ENCODE measurements at places on chromosomes 13 and 19.
A peak's percentile ranks its signal among the peaks of the same experiment; 100 is the strongest.

DNA sequence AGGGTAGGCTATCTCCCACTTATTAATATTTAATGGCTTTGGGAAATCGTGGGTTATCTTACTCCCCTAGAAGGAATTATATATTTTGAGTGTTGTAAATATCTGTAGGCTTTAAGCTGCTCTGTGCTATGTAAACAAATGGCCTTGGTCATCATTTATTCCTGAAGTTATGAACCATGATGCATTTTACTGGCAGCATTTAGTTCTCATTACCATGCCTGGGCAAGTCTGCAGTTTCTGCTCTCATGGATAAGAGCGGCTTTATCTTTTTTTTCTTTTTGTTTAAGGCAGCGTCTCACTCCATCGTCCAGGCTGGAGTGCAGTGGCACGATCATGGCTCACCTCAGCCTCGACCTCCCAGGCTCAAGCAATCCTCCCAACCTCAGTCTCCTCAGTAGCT lies 156.1 kb downstream of the IRS2 start:
- no peak for DNase-seq

GRCh38 chr13:57874530-57874929 lies 243.0 kb downstream of the PCDH17 start:
- no peak for DNase-seq

GRCh38 chr19:35278578-35279284 lies 3.6 kb upstream of the HAMP start:
- no peak for DNase-seq

DNA sequence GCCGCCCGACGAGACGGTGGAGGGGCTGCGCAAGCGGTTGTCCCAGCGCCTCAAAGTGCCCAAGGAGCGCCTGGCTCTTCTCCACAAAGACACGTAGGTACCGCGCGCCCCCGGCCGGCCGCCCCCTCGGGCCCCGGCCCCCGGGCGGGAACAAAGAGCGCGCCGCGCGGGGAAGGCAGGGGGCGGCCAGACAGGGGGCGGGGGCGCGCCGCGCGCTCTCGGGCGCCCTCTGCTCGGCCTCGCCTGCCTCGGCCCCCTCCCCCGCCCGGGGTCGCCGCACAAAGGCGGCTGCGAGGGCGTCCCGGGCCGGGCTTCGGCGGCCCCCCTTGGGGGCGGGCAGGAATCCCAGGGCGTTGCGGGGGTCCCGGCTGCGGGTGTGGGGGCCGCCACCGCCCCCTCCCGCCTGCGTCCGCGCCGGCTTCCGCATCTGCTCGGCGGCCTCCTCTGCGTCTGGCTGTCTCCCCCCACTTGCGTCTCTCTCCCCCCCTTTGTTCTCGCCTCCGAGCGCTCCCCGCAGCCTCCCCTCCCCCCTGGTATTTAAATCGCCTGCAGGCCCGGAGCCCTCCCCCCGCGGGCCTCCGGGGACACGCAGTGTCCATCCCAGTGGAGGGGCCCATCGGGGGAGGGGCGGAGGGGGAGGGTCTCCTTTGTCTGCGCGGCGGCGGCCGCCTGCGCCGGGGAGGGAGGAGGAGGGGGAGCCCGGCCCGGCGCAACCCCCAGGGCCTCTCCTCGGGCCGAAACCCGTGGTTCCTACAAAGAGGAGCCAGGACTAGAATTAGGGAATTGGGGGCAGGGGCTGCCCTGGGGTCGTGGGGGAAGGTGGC lies 2.3 kb downstream of the MIDN start:
- no peak for DNase-seq

DNA sequence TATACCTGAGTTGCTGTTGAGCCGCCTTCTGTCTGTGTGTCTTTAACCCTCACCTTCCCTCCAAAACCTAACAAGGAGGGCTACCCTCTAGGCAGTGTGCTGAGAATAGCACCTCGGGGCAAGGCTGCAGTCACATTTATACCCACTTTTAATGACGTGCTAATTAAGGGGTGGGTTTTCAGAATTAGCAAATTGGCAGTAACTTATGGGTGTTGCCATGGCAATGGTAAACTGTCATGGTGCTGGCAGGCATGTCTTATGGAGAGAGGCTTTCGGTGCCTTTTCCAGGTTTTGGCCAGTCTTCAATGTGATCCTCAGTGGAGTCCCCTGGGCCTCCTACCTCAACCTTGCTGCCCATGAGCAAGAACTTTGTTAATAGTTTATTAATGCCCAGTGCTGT lies 1.2 kb upstream of the PNMA8A start:
- no peak for DNase-seq

DNA sequence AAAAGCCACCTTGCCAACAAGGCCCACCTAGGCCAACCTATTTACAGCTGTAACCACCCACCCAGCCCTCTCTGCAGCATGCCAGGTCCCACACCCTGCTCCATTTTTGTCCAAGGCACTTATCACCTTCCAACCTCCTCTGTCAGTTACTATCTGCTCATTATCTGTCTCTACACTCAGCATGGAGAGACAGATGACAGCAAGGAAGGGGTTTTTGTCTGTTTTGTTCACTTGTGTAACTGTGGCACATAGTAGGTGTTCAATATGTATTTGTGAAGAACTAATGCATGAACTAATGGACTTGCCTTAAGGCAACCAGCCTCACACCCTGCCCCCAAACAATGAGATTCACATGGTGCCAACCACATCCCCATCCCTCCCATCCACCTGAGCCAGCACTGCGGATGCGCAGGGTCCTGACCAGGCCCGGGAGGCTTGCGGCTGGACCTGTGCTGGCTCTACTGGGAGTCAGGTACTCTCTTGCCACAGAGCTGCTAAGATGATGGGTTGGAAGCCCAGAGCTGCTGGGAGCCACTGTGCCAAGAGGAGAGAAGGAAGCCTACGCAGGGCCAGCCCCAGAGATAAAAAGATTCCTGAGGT lies 17.3 kb downstream of the DEDD2 start:
- no peak for DNase-seq

GRCh38 chr13:74987124-74987690 lies 494.8 kb downstream of the TBC1D4 start:
- DNase-seq: no peak

- no peak for DNase-seq
These were observed 12.8 kb upstream of the SELENOW start for GRCh38 chr19:47765523-47766358.

DNA sequence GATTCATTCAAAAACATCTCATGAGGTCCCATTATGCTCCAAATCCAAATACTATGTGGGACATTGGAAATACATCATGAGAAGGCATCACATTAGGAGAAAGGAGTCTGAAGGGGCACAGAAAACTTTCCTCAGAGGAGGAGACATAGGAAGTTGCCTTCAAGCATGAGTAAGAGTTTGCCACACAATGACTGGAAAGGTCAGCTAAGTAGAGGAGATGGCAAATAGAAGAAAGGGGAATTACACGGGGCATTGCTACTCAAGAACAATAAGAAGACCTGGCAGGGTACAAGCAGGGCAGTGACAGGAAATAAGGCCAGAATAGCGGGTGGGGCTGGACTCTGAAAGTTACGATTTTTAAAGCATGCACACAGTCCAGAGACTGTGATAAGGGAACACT lies 231.6 kb downstream of the SPRY2 start:
- no peak for DNase-seq

DNA sequence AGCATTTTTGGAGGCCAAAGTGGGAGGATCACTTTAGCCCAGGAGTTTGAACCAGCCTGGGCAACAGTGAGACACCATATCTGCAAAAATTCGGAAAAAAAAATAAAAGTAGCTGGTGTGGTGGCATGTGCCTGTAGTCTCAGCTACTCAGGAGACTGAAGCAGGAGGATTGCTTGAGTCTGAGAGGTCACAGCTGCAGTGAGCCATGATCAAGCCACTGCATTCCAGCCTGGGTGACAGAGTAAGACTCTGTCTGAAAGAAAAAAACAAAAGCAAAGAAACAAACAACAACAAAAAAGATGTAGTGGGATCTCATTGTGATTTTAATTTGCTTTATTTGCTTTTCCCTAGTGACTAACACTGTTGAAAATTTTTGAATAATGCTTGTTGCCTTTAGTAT lies 394.7 kb upstream of the KLHL1 start:
- DNase-seq: no peak

GRCh38 chr19:30692879-30693503 lies 320.8 kb downstream of the ZNF536 start:
- DNase-seq: no peak

DNA sequence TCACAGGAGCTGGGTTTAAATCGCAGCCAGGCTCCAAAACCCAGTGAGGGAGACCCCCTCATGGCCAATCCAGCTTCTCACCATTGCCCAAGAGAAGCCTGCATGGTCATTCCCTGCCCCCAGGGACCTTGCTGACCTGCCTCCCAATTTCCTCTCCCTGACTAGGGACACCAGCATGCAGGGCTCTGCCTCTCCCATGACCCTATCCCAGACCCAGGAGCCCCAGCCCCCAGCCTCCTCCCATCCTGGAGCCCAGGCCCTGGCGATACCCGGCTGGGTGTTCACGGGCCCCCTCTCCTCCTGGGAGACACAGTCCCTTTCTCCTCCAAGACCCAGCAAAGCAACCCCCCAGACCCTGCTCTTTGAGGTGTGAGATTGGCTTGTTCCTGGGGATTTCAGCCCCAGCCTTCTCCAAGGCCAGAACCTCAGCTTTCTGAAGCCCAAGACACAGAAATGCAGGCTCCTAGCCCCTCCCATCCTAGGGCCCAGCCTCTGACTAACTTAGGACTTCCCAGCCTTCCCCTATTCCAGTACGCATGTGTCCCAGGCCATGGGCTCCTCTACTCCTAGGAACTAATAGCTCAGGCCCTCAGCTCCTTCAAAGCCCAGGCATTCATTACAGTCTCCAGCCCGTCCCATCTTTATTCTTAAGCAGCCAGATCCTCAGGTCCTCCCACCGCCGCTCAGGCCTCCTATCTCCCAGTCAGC lies 1.1 kb downstream of the GYS1 start:
- DNase-seq: peak; percentile 59

DNA sequence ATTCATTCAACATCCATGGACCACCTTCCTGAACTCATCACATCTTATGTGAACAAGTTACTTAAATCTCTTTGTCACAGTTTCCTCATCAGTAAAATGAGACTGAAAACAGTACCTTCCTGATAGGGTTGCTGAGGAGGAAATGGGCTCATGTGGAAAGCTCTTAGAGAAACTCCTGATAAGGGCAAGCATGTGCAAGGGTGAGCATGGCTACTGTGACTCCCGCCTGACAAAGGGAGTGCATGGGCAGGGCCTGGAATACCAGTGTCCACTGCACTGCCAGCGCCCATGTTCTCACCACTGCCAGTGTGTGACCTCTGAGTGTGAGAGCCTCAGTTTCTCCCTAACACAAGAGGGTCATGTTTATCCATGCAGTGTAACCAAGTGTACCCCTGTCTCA lies 27.3 kb upstream of the IL17D start:
- no peak for DNase-seq

GRCh38 chr19:3175781-3176714 lies 2.5 kb upstream of the S1PR4 start:
- DNase-seq: peak; percentile 62

Measured in GM04504 (cell line).